ENCODE measurements at places on chromosomes 7 and 10. TPM values are rescaled to one million over a fixed set of nuclear protein-coding genes. Genes with fewer than 3 reads are reported as not detected.

The ZNF783 gene
- total RNA-seq: 12.5 TPM

The MBLAC1 gene
- 2.4 TPM for total RNA-seq

The ATP5F1C gene
- 202 TPM for total RNA-seq

The SCART1 gene
- total RNA-seq: 1.9 TPM

The NOLC1 gene
- total RNA-seq: 22.5 TPM

The TAS2R5 gene
- 0.57 TPM for total RNA-seq

The RSPH10B2 gene
- 0.14 TPM for total RNA-seq

The NOS3 gene
- 1.3 TPM for total RNA-seq
